ENCODE measurements at places on chromosomes 4 and X. TPM values are rescaled to one million over a fixed set of nuclear protein-coding genes. Genes with fewer than 3 reads are reported as not detected.

DNA sequence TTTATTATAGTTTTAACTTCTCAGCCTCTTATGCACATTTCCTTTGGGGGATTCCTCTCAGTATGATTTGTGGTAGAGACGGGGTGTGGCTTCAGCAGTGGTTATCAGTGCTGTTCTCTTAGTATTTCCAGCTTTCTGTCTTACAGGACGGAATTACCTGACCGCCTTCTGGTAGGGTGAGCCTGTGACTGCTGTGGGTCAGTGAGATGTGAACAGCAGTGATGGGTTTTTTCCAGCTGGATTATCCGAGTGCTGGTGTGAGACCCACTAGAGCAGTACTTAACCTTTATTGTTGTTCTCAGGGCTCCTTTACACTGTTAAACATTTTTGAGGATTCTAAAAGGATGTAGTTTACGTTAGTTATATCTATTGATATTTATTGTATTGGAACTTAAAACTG is 135.2 kb downstream of the SLIT2 start:
- no peak for DNase-seq

DNA sequence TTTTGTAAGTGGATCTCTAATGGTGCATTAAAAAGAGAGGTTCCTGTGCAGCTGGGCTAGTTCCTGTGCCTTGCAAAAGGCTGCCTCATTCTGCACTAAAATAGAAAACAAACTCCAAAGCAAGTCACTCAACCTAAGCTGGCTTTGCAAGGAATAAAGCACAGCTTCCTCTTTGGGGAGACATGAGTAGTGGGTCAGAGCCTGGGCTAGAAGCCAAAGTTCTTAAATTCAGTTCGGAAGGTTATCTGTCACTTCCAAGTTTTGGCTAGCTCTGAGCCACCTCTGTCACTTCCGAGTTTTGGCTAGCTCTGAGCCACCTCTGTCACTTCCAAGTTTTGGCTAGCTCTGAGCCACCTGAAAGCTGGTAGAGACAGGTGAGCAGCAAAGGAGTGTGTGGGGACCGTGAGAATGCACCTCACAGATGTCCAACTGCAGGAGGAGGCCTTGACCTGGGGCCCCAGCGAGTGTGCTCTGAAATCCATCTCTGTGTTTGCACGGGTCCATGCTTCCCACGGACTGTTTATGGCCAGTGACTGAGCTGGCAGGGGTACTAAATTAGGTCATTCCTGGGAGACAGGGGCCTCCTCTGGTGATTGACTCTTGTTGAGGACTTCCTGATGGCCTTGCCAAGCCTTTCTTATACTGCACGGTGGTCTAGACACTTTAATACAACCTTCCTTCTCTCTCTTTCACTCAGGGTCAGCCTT is 36.4 kb upstream of the MAMLD1 start:
- no peak for DNase-seq

DNA sequence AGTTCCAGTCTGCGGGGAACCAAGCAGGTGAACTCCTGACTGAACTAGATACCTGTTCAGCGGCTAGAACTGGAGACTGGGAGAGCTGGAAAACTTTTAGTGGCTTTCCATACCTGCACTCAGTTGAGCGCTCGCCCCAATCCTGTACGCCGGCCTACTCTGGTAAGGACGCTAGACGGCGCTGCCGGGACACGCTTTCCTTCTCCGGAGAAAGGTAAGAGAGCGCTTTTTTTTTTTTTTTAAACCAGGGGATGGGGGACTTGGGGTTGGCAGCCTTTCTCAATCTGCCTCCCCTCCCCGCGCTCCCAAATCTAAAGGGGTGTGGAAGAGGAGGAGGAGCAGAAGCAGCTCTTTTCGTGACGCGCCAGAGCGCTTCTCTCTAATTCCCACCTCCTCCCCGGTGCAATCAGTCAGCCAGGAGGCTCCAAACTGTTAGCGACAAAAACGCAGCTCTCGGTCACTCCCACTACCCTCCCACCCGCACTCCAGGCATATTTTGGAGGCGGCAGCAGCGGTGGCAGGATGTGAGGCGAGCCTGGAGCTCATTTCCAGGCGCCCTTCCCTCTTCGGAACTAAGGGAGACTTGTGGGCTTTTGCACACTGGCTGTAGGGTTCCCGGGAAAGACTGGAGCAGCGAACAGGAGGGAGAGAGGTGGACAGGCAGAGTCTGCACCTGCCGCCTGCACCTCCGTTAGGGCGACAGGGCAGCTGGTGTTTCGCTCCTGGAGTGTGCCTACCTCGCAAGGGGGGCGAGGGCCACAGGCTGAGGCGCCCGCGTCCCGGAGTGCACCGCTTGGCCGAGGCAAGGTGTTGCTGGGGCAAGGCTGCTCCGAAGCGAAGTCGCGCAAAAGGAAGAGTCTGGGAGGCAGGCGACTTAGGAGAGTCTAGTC is at the start of gene IL1RAPL2:
TSS of gene IL1RAPL2 (plus strand) at position 409 of the 890 bp plus-strand sequence.
- DNase-seq: peak; percentile 83

The PSAPL1 gene
- 0.06 TPM for total RNA-seq

All from neural progenitor cell (in vitro differentiated cells).